K562 (cell line): ENCODE measurements at places on chromosomes 4 and X.

DNA sequence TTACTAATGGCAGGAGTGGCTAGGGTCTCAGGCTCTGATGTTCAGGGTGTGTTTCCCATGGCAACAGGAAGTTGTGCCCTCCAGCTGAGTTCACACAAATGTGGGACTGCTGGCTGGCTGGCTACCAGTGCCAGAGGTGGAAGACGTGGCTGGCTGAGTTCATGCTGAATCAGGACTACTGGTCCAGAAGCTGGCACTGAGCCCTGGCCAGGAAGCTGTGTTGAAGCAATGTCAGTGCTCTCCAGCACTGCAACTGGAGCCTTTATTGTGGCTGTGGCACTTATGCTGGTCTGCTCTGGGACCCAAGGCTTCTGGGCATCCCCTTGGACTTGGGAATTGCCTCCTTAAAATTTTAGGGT, 42.0 kb upstream of the ZXDA start:
- DNase-seq, result no peak

DNA sequence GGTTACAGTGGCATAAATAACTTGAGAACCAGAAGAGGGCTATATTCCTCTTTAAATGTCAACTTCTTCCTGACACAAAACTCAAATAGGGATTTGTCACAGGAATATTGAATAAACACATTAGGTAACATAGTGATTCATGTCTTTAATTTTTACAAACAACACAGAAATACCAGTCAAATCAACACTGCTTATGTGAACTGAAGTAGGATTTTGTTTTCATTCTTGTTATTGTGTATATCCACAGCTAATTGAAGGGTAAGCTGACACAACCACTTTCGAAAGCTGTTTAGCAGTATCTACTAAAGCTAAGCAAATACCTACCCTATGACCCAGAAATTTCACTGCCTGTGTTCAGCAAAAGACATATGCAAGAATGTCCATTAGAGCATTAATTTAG, 120.4 kb upstream of the EOLA2 start:
- DNase-seq, result no peak

DNA sequence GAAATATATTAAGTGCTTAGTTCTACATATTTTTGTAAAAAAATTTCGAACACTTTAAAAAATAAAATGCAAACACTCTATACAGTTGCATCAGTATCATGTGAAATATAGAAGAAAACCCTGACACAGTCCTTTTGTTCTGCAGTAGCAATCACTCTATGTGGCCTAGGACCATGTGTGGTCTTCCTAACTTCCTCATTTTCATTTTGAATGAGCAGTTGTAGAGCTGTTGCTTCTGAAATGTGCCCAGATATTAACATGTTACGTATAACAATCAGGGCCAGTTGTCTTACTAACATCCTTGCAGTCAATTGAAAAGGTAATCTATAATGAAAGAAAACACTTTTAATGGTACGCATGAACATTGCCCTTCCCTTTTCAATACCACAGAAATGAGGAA, 107.9 kb downstream of the ZNF827 start:
- no peak for DNase-seq

DNA sequence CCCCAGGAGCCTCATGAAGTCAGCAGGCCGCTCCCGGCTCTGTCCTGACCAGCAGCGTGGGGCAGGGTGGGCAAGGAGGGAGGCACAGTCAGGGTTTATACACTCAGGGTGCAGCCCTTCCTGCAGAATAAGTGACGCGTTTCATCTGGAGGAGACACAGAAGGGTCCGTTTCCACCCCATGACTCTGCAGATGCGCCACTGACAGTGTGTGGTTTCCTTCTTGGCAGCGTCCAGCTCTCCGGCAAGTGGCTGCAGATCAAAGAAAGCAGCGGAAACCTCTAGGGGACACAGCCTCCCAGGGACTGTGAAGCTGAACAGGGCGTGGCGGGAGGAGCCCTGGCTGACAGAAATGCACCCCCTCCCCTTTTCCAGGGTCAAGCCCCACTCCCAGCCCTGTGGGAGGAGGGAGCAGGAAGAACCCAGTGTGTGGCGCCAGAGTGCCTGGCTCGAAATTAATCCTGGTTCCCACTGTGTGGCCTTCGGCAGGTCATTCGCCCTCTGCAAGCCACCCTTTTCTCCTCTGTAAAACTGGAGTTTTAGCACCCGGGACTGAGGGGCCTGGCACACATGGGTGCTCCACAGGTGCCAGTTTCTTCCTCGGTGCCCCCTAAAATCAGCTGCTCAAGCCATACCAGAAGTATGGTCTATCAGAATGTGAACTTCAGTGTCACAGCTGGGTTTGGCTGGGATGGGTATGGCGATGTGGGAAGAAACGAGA, 17.3 kb upstream of the TBC1D14 start:
- DNase-seq, result peak; percentile 93

DNA sequence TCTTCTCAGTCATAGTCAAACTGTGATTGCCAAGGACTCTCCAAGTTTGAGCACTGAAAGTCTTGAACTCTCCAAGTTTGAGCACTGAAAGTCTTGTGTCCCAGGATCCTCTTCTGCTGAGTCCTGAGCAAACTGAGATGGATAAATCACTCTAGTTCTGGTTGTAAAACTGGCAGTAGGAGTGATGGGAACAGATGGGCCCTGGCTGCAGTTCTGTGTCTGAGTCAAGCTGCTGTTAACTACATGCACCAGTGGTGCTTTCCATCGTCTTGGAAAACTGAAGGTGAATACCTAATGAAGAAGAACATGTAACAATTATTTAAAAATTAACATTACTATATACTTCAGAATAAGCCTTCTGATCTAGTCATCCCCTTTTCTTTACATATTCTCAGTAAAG, 27.6 kb upstream of the KCNIP4 start:
- no peak for DNase-seq

- DNase-seq, result no peak
Observed at GRCh38 chr4:80926446-80926845, 104.1 kb upstream of the BMP3 start.

DNA sequence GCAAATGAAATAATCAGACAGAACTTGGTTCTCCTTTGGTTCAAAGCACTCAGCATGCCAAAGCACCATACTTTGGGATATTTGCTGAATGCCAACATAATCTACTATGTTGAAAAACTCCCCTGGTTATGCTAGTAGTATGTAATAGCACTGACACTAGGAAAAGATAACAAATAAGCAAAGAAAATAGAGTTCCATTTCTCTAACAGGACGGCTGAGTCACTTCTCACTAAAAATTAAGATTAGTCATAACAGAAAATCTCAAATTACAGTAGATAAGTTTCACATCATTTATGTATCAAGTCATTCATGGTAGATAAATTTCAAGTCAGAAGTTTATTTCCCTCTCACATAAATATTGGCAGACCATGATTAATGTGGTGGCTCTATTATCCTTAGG, 17.9 kb downstream of the PDHA2 start:
- no peak for DNase-seq

DNA sequence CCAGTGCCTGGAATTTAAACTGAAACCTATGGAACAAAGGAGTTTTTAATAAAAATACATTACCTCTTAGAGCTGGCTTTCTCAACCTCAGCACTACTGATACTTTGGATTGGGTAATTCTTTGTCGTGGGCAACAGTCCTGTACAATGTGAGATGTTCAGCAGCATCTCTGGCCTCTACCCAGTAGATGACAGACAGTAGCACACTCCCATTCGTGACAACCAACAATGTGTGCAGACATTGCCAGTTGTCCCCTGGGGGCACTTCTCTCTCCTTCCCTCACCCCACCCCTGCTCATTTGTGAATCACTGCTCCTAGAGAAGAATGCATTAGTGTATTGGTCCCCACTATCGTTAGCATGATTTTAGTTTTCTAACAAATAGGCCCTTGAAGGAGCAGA, 16.2 kb downstream of the GPAT3 start:
- DNase-seq, result no peak

- no peak for DNase-seq
Observed at GRCh38 chr4:7340553-7341433, 93.9 kb downstream of the PSAPL1 start.

DNA sequence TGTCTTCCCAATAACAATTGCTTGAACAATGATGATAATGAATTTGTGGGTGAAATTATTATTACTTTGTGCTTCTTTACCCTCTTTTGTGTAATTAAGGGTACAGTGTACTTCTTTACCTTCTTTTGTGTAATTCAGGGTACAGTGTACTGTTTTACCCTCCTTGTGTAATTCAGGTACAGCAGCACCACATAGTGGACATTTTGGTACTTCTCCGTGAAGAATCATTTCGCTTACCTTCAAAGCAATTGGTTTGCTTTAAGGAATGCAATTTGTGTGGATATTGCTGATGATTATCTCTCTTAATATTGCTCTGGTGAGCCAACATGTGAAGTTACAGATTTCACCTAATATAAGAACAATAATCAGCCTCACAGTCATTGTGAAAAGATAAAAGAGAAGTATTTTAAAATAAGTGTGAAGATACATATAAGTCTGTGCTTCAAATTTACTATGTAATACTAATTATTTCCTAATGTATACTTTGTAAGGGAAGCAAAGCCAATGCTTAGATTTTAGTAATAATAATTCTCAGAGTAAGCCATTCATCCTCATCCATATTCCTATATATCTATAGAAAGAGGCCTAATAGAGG, 27.2 kb upstream of the SEC24B start:
- DNase-seq, result peak; percentile 49

DNA sequence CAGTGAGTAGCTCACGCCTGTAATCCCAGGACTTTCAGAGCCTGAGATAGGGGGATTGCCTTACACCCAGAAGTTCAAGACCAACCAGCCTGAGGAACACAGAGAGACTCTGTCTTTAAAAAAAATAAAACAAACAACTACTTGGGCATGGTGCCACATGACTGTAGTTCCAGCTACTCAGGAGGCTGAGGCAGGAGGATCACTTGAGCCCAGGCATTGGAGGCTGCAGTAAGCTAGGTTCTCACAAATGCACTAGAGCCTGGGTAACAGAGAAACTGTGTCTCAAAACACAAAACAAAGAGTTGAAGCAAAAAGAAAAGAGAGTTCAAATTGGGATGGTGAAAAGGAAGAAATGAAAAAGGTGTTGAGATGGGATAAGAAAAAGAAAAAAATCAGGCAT, 10.8 kb downstream of the CAMK2D start:
- no peak for DNase-seq

GRCh38 chrX:2286731-2287130, 214.0 kb downstream of the DHRSX start:
- DNase-seq, result no peak

DNA sequence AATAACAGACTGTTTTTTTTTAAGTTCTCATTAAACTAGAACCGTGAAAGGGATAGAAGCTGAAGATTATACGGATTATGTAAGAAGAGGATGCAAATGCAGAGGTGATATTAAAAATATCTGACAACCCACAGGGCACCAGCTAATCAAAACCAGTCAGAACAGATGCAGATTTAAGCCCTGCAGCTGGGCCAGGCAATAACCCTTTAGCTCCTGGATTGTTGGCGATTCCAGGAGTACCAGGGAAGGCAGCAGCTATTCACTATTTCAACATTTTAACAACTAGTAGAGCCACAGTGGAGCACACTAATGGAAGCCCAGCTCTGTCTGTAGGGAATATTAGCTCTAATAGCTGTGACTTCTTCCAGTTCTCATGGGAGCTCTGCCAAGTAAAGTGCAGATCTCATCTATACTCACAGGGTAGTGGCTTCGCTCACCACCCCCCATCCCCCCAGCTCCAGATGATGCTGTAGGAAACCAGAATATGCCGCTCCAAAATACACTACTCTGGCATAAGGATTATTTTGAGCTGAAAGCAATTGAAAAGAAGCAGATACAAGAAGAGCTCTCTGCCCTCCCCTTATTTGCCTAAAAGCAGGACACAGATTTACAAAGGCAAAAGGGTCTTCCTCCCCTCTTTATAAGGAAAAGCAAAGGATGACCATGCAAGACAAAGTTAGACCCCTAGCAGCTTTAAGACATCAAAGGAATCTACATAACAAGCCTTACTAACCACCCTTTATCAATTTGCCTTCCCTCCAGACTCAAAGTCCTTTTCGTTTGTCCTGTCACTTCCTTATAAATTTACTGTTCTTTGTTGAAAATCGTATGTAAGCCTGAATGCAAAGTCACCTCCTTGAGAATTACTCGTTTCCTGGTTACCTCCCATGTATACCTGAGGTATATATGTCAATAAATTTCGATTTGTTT, 13.7 kb downstream of the SCD5 start:
- DNase-seq, result no peak

DNA sequence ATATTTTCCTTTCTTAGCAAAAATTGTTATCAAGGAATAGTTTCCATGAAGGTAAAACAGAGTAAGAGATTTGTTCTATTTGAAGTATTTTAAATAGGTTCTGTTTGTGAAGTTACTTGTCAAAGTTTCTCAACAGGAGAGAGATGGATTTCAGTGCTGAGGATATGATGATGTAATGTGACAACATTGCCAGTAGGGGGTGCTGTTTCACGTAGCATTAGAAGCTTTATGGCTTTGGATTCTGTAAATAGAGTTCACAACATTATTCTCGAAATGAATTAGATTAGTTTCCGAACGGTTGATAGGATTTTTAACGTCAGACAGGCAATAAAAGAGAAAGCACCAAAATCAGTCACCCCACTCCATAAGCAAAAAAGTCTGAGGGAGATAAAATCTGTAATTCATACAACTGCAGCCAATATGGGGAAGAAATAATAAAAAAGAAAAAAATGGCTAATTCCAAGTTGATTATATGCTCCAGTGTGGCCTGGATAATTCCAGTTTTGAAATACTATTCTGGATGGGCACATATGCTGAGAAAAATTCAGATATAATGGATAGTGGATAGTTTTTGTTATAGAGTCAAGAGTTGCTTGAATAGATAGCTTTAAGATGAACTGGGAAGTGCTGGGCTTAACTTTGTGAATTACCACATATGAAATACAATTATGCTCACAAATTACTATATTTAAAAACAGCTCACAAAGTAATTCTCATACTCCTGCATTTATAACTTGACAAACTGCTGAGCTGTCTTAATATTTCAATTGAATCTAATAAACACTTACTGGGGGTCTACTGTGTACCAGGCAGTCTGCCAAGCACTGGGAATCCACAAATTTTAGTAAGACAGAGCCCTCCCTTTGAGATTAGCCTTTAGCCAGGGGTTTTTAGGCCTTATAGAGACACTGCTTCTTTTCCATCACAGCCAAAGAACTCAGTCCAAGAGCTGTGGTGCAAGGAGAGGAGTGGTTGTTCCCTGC, 109.1 kb downstream of the GPAT3 start:
- DNase-seq, result peak; percentile 61

DNA sequence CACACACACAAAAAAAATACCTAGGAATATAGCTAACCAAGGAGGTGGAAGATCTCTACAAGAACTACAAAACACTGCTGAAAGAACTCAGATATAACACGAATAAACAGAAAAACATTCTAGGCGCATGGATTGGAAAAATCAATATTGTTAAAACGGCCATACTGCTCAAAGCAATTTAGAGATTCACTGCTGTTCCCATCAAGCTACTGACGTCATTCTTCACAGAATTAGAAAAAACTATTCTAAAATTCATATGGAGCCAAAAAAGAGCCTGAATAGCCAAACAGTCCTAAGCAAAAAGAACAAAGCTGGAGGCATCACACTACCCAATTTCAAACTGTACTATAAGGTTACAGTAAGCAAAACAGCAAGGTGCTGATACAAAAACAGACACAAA, 390.2 kb downstream of the IDS start:
- no peak for DNase-seq
